NT2/D1 (cell line): ENCODE measurements at places on chromosomes 2 and 18.

DNA sequence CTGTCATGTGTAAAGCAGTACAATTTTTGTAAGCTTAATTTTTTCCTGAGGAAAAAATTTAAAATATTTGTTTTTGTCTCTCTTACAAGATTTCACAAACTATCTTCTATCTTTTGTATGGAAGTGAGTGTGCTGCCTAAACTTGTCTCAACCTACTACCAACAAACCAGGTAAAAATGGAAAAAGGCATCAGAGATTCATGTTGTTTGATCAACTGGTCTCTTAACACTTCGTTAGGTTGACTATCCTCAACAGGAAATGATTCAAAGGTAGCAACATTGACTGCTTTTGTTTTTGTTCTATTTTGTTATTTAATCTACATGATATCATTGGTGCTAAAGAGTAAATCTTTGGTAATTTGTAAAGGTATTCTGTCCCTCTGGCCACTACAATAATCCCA, 47.7 kb upstream of the RND3 start:
- DNase-seq = no peak

DNA sequence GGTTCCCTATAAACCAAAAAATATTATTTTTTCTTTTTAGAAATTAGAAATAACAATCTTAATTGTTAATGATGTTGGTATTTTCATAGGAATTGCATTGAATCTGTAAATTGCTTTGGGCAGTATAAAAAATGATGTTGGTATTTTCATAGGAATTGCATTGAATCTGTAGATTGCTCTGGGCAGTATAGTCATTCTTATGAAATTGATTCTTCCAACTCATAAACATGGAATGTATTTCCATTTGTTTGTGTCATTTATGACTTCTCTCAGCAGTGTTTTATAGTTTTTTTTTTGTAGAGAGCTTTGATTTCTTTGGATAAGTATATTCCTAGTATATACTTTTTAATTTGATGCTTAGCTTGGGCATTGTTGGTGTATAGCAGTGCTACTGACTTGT, 82.0 kb upstream of the NT5C1B start:
- DNase-seq = no peak

DNA sequence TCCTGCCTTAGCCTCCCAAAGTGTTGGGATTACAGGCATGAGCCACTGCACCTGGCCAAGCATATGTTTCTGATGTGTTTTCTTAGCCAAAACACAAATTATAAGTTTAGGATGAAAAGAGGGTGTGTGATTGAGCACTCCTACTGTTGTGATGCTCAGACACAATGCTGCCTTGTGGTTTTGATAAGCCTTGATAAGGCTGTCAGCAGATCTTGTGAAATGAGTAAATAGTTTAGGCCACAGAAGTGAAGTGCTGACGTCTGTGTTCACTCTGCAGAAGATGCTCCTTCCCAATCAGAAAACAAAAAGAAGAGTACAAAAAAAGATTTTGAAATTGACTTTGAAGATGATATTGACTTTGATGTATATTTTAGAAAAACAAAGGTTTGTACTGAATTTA, 24.3 kb downstream of the NCAPH start:
- no peak for DNase-seq

DNA sequence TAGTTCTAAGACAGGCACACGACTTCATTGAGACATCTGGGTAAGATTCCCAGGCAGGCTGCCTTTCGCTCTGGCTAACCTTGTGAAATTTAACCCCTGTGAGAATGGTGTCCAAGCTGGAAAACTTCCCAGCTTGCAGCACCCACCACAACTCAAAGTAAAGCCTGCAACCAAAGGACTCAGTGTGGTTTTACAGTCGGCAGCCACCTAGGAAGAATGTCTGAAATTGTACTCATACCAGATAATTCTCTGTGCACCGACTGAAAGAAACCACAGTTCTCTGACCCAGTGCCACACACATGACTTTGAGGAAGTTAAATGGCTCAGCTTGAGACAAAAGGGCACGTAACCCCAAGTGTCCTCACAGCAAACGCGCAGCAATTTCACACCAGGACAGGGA, 125.7 kb downstream of the RBMS1 start:
- DNase-seq = no peak

GRCh38 chr18:76530846-76531245, 35.8 kb upstream of the ZNF516 start:
- DNase-seq = no peak

DNA sequence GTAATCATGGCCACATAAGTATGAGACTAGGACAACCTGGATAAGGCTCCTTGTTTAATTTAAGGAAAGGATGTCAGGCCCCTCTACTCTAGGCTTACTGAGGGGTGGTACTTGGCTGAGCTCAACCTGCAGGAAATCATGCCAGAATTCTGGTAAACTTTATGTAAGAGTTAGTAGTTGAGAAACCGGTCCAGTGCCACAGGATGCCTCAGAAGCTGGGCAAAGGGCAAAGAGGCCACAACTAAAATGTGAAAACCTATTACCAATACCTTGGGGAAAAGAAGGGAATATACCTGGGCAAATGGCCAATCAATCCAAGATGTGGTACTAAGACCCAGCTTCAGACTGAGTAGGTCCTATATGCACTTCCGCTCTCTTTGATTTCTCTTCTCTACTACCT, 86.7 kb downstream of the ITSN2 start:
- no peak for DNase-seq

- no peak for DNase-seq
These were observed 39.3 kb downstream of the NAPG start for GRCh38 chr18:10564975-10565773.

DNA sequence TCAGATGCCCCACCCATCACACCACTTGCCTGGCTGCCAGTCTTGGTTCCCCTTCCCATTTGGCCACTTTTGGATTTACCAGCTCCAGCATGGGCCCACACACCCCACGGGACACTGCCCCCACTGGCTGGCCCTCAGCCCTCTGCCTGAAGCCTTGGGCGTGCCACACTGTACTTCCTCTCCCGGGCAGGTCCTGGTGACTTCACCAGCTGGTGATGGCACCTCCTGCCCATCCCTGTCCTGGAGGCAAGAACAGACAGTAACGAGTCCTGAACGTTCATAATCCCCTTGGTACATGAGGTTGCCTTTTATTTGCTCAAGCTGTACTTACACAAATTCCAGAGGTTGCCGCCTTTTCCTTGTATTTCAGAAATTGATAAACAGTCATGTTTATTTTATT, 81.1 kb downstream of the TMEM17 start:
- DNase-seq = no peak

- no peak for DNase-seq
These were observed 90.3 kb downstream of the CCDC178 start for GRCh38 chr18:33350256-33350655.
